ENCODE measurements at places on chromosomes 2 and 18.

DNA sequence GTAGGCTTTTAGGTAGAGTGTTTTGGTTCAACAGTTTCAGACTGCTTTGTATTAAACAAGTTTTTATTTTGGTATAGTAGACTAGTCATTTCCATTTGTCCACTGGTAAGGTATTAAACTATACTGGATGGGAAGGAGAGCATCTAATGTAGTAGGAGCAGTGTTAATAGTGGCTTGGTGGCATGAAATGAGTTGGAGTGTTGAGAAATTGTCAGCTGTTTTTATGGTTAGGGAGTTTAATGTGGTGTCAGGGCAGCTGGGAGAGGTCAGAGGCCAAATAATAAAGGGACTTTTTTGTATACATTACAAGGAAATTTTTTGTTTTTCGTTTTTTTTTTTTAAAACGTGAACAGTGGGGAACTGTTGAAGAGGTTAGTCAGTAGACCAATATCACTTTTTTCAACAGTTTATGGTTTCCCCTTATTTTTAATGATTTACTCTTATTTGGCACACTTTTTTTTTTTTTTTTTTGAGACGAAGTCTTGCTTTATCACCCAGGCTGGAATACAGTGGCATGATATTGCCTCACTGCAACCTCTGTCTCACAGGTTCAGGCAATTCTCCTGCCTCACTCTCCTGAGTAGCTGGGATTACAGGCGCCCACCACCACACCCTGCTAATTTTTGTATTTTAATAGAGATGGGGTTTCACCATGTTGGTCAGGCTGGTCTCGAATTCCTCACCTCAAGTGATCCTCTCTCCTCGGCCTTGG lies 21.2 kb downstream of the ACTR3 start:
- no peak for DNase-seq

- DNase-seq, result no peak
Observed at GRCh38 chr2:9763356-9764152, 79.7 kb upstream of the TAF1B start.

DNA sequence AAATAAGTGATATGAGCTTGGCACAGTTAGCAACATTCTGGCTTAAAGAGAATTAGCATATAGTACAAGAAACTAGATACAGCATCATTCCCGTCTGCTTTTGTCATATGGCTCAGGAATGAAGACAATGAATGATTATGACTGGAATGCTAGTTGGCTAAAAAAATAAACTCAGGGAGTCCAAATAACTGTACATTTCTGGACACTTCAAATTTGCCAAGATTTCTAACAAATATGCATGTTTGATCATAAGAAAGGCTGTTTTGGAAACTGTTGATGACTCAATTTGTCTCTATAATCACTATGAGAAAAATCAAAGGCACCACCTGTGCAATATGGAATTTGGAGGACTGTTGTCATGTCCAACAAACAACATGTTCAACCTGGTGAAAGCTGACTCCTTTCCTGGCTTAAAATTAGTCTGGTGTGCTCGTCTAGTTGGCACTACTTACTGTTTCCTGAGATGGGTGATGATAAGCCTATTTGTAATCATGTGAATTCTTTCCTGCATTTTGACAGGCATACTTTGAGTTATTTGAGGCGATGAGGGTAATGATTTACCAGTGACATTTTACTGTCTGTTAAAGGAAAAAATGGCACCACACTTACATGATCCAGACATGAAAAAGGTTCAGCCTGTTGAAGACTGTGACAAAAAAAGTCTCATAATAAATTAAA lies 133.9 kb upstream of the CDH20 start:
- no peak for DNase-seq

DNA sequence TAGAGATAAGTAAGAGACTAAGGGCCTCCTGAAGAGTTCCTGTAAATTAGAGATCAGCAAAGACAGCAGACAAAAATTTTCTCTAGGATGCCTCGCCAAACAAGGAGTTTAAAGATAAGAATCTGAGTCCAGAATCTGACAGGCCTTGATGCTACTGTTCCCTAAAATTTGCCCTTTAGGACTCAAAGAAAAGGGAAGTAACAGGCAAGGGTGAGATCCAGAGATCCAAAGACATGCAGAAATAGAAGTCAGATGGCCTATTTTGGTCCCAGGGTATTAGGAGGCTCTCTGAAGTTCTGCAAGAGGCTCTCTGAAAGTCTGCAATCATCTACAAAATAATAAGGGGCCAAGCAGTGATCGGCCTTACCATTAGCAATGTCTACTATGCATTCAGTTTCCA lies 33.0 kb downstream of the GALNT5 start:
- DNase-seq, result no peak

DNA sequence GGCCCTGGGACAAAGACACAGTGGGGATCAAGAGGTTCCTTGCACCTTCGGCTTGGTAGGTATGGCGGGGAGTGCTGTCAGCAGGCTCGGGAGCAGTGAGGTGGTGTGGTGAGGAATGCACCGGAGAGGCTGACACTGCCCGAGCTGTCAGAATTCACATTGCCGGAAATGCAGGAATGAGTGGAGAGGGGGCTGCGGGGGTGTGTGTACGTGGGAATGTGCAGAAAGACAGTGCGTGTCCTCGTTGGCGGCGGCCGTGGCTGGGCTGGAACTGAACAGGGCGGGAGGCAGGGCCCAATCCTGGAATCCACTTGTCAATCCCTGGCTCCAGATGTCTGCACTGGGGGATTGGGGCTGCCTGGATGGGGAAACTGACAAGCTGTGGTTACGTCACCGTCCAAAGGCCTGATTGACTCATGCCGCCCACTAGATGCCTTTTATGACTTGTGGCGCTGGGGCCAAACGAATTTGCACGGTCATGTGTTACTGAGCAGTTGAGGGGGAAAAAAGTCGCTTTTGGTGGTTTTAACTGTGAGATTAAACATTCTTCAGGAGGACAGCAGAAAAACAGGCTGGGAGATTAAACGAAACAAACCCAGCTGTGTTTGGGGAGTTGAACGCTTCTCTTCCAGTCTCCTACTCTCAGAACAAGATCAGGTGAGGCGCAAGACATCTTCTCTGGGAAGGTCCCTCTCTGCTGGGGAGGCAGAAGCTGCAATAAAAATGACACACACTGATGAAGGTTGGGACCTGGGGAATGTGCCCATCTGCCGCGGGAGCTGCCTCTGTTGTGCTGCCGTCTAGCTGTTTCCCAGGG lies 189.4 kb upstream of the GLI2 start:
- DNase-seq, result peak; percentile 89

GRCh38 chr2:200336980-200337615 lies 30.6 kb downstream of the SPATS2L start:
- no peak for DNase-seq

- no peak for DNase-seq
Observed at GRCh38 chr2:107018366-107018765, 132.4 kb upstream of the ST6GAL2 start.

Data from non-pigmented ciliary epithelial cell (primary cell).